Progenitor cell of endocrine pancreas (in vitro differentiated cells): ENCODE measurements at places on chromosomes 16 and 17. TPM values are rescaled to one million over a fixed set of nuclear protein-coding genes. Genes with fewer than 3 reads are reported as not detected.

The CIITA gene
- total RNA-seq: not detected in 2 replicates

The CCL4 gene
- total RNA-seq: not detected in 2 replicates

- no peak within 1 kb of the TSS for H3K27ac ChIP-seq
- no peaks in the 10 kb centered on the region for H3K36me3 ChIP-seq
- peaks cover 9% of the 10 kb centered on the region for H3K4me1 ChIP-seq
- peaks cover 29% of the 10 kb centered on the region for H3K27me3 ChIP-seq
Observed at GRCh38 chr17:50129728-50130558, at the start of gene SAMD14. Gene SAMD14 (minus strand): TSS chr17:50130160. CDS start chr17:50124959, 5,201 bp downstream.

GRCh38 chr16:259226-259625, 16.5 kb downstream of the RGS11 start:
- H3K27ac ChIP-seq: no peak overlapping the region
- H3K27me3 ChIP-seq: no peaks in the 10 kb centered on the region
- H3K36me3 ChIP-seq: peaks cover 31% of the 10 kb centered on the region

- peaks cover 2% of the 10 kb centered on the region for H3K36me3 ChIP-seq
- H3K4me1 ChIP-seq: peaks cover 17% of the 10 kb centered on the region
- no peaks in the 10 kb centered on the region for H3K27me3 ChIP-seq
Observed at GRCh38 chr17:82098939-82099763, 1.1 kb upstream of the FASN start.

GRCh38 chr16:90018652-90019542, at the start of gene DBNDD1:
Gene DBNDD1 (minus strand): TSS chr16:90019456. CDS start chr16:90019341, 115 bp downstream.
- H3K4me3 ChIP-seq: peak within 1 kb of the TSS; percentile 88
- peaks cover 20% of the 10 kb centered on the region for H3K4me1 ChIP-seq
- peak; percentile 35 for DNase-seq
- no peaks in the 10 kb centered on the region for H3K27me3 ChIP-seq
- H3K36me3 ChIP-seq: no peaks in the 10 kb centered on the region
- H3K27ac ChIP-seq: peak within 1 kb of the TSS; percentile 99

DNA sequence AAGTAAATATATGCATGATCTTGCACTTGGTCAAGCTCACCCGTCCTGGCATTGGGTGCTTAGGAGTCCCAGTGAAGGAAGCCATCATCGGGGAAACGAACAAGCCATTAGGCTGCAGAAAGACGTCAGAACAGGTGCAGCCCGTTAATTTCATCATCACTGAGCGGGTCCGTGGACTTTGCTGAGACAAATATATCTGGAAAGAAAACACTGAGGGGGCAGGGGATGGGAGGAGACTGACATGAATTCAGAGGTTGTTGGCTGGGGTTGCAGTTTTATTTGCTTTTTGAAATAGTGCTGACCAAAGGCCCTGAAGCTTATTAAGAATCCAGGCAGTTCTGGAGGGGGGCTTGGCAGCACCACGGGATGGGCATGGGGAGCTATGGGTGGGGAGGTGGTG, 207.2 kb downstream of the ENGASE start:
- H3K4me3 ChIP-seq: no peak overlapping the region
- no peaks in the 10 kb centered on the region for H3K36me3 ChIP-seq
- no peak overlapping the region for H3K27ac ChIP-seq
- DNase-seq: no peak
- peaks cover 48% of the 10 kb centered on the region for H3K27me3 ChIP-seq
